ENCODE measurements at places on chromosomes 5 and 9.

DNA sequence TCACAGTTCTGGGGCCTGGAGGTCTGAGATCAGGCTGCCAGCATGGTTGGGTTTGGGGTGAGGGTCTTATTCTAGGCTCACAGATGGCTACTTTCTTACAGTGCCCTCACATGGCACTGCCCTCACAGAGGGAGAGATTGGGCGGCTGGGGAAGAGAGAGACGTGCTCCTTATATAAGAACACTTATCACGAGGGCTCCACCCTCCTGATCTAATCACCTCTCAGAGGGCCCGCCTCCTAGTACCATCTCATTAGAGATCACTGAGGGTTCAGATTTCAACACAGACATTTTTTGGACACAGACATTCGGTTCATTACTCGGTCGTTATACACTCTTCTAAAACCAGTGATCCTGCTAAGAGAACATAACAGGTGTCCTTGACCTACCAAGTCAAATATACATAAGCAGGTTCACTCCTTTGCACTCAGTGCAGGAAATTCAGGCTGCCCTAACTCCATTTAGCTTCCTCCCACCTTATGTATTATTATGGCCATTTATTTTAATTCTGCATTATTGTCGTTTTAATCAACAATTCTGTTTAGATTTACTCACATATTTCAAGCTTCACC, 121.7 kb downstream of the ICE1 start:
- no peak for DNase-seq

DNA sequence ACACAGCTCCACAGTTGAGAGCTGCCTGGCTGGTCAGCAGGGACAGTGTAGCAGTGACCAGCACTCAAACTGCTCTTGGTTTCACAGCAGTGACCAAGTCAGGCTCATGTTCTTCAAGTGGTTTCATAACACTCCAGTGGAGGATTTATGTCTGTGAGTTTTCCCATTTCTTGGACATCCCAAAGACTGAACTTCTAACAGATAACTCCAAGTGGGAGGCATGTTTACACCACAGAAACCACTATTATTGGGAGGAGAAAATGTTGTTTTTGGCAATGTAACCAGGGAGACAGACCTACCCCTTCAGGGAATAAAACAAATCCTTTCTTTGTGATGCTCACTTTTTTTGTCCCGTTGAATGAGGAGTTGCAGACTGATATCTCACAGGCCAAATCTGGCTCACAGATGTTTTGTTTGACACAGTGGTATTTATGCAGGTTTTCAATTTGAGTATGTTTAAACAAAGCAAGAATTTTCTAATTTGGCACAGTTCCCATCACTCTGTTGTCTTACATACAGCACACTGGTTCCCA, 141.5 kb downstream of the RMI1 start:
- DNase-seq, result no peak

DNA sequence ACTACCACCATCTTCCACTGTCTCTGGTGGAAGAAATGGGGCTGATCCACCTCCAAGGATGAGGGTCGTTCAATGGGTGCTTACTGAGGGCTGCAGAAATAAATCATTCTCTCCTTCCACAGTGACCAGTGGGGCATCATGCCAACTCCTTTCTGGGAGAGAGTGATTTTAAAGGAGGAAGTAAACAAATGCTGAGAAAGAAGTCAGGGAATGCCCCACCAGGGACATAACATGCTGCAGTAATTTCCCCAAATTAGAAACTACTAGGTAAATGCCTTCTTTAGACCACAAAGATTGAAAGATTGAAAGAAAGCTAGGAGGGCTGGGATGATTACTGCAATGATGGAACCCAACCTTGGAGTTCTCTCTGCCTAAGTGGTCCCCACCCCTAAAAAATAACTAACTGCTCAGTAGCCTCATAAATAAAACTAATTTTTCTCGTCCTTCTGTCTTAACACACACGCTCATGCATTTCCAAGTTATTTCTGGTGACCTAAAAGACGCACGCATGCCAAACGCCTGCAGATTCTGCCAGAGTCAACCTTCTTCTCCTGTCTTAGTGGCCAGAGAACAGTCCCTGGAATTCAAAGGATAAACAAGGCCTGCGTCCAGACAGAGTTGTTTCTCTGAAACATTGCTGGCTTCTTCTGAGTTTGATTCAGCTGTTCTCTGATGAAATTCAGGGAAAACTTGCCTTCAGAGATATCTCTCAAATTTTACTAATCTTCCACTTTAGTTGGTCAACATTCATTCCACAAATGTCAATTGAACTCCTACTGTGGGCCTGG, 250.0 kb downstream of the NR3C1 start:
- no peak for DNase-seq

- DNase-seq, result no peak
Measured at GRCh38 chr5:155282503-155283107, 269.1 kb downstream of the KIF4B start.

DNA sequence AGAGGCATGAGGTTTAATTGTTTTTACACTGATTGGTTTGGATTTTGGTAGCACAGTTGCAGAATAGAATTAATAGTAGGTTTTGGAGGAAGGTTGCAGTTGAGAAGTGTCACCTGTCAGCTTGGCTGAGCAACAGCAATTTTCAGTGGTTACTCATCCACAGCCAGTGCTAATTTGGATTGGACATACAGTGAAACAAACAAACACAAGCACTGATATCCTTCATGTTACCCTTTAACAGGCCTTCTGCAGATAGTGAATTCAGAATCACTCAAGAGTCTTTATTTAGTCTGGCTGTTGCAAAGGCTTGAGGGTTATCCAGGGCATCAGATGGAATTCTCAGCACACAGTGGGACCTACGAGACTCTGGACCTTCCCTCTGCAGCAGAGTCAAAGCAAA, 31.8 kb upstream of the POU4F3 start:
- DNase-seq, result no peak

DNA sequence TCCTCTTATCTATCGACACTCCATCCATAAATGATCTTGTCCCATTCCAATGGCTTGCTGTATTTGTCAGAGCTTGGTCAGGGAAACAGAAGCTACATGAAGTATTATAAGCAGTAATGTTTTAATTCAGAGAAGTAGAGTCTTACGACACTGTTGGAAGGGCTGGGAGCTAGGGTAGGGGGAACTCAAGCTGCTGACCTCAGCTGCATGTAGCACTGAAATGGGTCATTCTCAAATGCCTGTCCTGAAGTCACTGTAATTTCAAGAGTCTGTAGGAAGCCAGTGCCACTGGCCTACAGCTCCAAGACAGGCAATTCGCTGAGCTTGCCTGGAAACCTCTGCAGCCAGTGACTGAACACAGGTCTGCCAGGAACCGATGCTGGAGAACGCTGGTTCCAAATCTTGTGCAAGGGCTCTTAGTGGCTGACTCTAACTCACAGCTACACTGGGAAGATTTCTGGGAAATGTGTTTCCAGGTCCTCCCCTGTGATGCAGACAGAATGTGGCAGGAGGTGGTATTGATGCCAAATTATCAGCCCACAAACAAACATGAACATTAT, 532.4 kb downstream of the CCDC171 start:
- no peak for DNase-seq

DNA sequence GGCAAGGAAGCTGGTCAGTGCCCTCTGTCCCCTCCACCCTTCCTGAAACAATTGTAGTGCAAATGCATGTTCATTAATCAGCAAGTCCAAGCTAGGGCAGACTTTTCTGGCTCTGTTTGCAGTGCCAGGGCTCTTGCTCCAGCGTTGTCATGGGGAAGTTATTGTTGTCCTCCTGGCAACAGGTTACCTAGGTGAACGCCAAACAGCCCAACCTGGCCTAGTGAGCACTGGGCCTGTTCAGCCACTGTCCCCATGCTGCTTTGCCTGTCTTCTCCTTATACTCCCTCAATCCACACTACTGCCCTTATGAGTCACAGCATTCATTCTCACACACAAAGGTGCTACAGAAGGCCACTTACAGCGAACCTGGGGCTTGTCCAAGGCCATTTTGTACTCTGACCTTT, 34.5 kb upstream of the GLIS3 start:
- DNase-seq, result no peak

- DNase-seq, result no peak
Measured at GRCh38 chr5:137659209-137659608, 76.7 kb downstream of the KLHL3 start.

DNA sequence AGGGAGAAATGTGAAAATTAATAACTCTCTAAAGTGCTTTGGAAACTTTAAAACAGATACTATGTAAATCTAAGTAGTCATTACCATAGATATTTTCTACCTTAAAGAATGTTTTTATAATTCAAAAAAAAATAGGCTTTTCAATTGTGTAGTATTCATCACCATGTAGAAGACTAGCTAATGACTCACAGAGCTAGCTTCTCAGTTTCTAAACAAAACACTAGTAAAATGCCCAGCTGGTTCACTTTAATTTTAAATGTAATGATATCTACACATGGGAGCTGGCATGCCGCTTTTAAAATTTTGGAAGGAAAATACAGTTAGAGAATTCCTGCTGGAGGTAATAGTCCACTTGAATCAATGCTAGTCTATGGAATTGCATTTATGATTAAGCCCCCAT, 509.8 kb downstream of the CSNK1G3 start:
- no peak for DNase-seq

DNA sequence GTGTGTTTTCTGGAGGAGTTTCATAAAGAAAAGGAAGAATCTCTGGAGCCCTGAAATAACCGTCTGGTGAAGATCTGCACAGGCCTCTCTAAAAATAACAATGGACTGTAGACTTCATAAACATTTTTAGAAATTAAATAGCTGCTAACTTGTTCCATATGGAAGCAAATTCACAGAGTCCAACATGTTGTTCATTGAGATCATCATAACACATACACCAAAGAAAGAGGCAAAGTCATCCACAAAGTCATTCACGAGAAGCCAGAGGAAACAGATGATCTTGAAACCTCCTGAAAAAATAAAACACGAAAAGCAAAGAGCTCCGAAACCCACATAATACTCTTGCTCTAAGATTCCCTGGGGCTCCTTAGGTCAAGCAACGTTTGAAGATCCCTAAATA, 347.8 kb downstream of the EFNA5 start:
- DNase-seq, result no peak

DNA sequence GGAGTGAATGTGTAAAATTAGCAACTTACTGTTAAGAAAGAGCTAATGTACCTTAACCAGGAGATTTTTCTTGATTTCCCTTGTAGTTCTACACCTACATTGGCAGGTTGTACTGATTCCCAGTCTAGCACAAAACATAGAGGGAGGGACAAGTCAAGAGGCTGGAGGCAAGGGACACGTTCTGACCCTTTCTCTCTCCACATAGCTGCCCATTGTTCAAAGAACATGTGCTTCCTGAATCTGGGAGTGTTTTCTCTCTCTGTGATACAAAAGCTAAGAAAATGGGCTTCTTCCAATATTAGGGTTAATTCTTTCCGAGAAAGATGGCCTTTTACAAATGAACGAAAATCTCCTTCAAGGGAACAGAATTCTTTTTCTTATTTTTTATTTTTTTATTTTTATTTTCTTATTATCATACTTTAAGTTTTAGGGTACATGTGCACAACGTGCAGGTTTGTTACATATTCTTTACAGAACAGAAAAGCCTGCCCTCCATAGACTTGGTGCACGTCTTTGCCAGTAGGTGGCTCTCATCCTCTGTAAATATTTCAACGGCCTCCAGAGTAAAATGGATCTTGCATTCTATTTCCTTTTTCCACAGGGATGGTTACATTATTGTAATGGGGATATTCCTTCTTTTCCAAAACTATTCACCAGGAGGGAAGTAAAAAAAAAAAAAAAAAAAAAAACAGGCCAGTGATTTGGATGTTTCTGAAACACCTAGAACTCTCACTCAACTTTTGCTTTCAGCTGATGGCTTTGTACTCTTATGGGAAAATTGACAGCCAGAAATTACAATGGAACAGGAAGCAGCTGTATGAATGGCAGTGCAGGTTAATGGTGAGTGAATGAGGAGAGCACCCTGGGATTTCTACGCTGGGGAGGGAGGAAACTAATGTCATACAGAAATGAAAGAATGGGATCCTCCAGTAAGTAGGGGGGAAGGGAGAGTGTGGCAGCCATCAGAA, 13.1 kb upstream of the IFNA5 start:
- no peak for DNase-seq

- no peak for DNase-seq
Measured at GRCh38 chr5:54760182-54760935, 225.0 kb downstream of the ESM1 start.

DNA sequence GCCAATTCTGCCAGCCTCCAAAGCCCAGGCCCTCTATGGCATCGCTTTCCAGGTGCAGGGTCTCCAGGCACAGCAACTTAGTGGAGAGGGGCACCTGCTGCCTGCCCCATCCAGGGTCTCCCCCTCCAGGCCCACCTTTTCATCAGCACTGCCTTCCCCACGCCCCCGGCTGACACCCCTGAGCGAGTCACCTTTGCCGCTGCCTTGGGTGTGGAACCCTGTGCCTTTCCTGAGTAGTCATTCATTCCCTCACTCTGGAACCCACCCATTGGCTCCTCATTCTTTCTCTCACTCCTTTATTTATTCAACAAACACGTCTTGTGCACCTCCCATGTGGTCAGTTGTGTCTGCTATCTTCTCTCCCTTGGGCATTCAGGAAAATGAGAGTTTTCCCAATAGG, 14.5 kb upstream of the RPL26L1 start:
- no peak for DNase-seq

DNA sequence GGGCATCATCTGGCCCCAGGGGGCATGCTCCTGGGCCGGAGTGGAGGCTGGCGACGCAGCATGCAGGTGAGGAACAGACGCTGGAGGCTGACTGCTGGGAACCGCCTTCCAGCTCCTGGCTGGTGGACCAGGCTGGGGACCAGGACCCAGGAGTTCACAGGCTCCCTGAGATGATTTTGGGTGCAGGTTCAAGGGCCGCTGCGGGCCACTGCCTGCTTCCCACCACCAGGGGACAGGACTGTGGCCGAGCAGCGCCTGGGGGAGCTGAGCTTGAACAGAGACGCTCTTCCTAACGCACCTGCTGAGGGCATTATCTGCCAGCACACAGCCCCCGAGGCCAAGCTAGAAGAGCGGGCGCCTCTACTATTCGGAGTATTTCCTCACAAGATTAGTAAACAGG, 132.1 kb upstream of the RAPGEF1 start:
- DNase-seq, result no peak

- DNase-seq, result no peak
Measured at GRCh38 chr9:132978451-132979131, at the start of gene GFI1B. Gene GFI1B (plus strand): TSS chr9:132978694. CDS start chr9:132986679, 7,985 bp downstream.

DNA sequence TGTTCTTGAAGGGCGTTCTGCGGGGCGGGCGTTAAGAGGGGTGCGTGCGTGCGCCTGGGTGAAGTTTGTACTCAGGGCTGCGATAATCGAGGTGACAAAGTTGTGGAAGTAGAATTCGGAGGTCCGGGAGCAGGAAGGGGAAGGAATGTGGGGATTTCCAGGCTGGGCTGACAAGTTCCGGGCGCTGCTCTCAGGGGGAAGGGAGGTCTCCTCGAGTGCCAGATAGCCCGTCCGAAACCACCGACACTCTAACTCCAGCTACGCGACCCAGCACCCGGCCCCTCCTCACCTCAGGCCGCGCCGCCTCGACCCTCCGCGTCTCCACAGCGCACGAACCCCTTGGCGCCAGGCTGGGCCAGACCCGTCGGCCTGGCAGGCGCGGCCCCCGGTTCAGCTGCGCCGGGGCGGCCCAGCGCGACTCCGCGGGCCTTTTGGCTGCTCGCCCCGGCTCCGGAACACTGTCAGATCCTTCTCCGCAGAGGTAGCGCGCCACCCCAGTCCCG, at the start of gene IL6ST:
IL6ST (minus strand) TSS at position 469 of the 503 bp plus-strand sequence. CDS start 18,685 bp downstream, outside the sequence.
- no peak for DNase-seq

Data from activated effector memory CD4-positive, alpha-beta T cell treated with Interleukin-2 at 50 U/mL for 16 hours (primary cell).